ENCODE measurements at places on chromosomes 6 and 20.

DNA sequence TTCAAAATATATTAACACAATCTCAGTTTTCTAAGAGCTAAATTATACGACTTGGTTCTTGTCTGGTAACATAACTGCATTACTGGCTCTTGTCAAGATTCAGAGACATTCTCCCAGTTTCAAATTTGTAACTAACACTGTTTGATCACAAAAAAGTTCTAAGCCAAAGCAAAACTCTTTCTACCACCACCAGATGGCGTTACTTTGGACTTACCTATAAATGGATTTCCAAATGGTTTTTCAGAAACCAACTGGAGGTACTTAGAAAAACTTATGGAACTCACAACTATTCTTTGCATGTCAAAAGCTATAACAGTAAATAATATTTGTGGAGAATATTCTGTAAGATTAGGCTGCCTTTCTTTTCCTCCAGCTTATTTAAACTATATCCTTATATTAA lies 34.2 kb upstream of the GFRAL start:
- DNase-seq: no peak

DNA sequence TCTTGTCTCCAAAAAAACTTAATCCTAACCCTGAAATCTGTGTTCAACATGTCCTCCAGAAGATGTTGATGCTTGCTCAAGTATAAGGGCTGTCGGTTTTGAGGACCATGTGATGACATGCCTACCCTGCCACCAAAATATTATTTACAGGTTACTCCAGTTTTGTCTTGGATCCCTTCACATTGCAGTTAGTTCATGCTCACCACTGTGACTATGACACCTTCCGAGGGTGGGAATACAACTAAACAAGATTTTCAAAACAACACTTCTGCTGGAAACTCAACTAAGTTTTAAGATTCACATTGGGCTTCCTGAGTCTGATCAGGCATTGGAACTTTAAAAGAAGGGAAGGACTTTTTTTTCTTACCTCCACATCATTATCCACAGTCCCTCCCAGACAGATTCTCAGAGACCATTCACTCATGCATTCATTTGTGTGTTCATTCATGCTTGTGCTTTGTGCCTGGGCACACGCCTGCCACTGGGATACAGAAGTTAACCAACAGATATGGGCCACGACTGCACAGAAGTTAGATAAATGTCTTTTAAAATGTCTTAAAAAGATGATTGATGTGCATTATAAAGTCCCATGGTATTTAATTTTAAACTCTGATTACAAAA lies 118.7 kb upstream of the GJE1 start:
- DNase-seq: no peak

- DNase-seq: no peak
These were observed 32.1 kb downstream of the FNDC1 start for GRCh38 chr6:159201336-159201735.

GRCh38 chr6:42961020-42961470 lies 491 bp downstream of the GNMT start:
- DNase-seq: no peak

- DNase-seq: no peak
These were observed 7.2 kb downstream of the GCNT2 start for GRCh38 chr6:10528158-10528981.

DNA sequence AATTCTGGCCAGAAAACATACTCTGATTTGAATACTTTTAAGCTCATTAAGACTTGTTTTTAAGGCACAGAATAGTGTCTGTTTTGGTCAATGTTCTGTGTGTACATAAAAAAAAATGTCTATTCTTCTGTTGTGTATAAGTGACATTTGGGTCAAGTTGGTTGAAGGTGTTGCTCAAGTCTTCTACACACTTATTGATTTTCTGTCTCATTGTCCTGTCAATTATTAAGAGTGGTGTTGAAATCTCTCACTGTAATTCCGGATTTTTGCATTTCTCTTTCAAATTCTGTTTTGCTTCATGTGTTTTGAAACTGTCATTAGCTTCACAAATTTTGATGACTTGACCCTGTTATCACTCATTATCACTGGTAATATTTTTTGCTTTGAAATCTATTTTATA lies 37.5 kb upstream of the EPM2A start:
- no peak for DNase-seq

- no peak for DNase-seq
These were observed 102.6 kb downstream of the KIF13A start for GRCh38 chr6:17884498-17885478.

GRCh38 chr6:143126574-143126941 lies 65.9 kb downstream of the AIG1 start:
- no peak for DNase-seq

GRCh38 chr6:155315516-155315871 lies 1.2 kb upstream of the TFB1M start:
- DNase-seq: no peak

GRCh38 chr6:33061987-33062386 lies 11.5 kb downstream of the HLA-DPA1 start:
- no peak for DNase-seq

DNA sequence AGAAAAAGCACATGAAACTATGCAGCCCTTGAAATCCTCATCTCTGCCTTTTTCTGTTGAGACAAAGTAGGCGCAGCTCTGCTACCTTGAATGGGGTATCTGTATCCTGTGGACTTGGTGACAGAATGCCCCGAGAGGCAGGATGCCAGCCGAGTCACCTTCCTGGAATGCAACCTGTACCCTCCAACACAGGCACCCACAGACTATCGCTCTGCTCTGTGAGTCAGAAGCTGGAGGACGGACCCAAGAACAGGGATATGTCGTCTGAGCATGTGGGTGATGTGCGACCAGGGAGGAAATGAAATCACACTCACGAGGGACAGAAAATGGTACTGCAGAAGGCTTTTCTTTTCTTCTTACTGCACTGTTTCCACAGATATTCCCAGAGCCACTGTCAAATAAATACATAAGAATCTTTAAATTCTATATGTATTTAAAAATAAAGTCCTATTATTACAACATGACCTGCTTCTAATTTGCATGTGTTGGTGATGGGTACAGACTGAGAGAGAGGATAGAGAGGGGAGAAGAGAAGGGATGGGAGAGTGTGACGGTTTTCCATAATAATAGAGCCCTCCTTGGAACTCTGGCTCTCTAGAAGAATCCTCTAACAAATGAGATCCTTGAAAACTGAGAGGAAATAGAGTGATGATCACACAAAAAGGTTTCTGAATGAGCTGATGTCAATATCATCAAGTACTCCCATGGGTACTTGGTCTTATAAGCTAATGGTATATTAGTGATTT lies 308.1 kb downstream of the FOXC1 start:
- DNase-seq: no peak

DNA sequence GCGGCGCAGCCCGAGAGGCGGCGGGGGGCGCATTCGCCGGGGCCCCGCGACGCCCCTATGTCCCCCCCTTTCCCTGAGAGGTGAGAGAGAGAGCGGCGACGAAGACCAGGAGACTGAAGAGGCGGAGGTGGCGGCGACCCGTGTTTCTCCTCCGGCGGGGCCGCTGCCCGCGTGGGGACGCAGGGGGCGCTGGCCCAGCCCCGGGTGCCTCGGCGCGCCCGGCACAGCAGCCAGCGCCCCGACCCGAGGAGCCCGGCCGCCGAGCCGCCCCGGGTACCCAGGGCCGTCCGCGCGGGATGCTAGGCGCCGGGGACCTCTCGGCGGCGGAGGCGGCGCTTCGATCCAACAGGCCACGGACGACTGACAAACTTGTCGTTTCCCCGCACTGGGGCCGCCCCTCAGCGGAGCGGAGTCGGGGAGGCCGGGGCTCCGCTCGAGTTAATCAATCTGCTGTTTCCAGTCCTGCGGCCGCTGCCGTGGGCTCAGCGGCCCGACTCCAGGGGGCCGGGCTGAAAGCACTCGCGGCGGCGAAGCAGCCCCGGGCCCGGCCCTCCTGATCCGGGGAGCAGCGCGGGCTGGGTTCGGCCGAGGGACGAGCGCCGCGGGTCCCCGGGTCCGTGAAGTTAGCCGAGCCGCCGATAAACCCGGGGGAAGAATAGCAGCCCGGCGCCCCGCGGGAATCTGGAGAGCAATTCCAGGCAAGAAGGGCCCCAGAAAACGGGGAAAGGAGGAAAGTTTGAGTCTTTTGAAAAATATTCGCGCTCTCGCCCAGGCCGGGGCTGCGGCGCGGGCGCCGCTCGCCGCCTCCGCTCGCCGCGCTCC lies 631 bp downstream of the MDGA1 start:
- no peak for DNase-seq

DNA sequence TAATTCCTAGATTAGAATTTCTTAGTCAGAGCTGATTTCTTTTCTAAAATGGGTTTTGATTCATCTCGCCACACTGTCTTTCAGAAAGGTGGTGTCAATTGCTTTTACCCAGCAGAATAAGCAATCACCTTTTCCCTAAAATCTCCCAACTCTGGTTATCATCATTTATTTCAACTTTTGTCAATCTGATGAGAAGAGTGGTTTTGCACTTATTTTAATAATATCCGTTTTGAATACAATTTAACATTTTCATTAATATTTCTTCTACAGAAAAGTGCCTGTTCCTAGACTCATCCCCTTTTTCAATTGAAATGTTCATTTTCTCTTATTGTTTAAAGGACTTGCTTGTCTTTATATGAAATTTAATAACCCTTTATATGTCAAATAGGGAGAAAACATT lies 8.2 kb upstream of the NCR2 start:
- DNase-seq: no peak

GRCh38 chr6:47251396-47251795 lies 58.3 kb downstream of the TNFRSF21 start:
- DNase-seq: no peak

GRCh38 chr6:28648035-28648877 lies 122.6 kb downstream of the GPX5 start:
- peak; percentile 80 for DNase-seq

DNA sequence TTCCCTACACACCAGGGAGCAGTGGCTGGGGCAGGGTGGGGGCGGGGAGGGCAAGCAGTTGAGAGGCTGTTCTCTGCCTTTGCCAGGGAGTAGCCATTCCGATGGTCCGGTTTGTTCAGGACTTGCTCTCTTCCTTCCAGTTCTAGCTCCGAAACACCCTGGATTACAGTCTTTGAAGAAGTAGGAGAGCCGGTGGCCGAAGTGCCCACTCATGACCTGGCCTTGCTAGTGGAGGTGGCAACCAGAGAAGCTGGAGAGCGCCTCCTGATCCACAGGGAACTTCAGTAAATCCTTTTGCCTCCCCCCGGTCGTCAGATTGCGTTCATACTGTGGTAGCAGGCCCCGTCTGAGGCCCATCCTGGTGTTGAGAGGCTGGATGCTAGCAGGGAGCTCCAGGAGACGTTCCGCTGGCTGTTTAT lies 92.8 kb downstream of the ARID1B start:
- DNase-seq: no peak

DNA sequence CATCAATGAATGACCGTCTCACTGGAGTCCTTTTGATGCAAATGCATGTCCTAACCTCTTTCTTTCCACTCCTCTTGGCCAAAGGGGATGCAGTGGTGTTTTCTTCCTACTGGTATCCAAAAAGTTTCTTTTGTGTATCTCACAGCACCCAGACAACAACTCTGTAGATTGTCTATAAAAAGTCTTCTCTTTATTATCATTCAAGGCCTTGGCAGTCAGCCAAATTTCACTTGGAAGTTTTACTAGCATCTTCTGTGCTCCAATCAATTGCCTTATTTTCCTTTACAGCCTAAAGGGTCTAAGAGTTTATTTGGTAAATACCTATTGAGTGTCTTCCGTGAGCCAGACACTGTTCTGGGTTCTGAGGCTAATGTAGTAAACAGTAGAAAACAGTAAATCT lies 150.2 kb upstream of the RNF217 start:
- no peak for DNase-seq

GRCh38 chr20:925516-925915 lies 9.4 kb upstream of the ANGPT4 start:
- DNase-seq: no peak

DNA sequence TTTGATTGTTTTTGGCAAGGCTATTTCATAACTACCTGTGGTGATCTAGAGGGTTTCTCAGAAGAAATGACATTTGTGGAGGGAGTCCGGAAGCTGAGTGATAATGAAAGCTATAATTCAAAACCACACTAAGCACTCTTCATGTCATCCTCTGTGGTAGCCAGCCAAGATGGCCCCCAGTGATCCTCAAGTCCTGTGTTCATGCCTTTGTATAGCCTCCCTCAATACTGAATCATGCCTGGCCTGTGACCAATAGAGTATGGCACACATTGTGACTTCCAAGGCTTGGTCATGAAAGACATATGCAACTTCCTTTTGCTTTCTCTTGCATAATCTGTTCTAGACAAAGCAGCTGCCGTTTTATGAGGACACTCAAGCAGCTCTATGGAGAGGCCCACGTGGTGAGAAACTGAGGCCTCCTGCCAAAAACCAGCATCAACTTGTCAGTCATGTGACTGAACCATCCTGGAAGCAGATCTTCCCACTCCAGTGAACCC lies 12.8 kb upstream of the DNAAF9 start:
- DNase-seq: no peak

DNA sequence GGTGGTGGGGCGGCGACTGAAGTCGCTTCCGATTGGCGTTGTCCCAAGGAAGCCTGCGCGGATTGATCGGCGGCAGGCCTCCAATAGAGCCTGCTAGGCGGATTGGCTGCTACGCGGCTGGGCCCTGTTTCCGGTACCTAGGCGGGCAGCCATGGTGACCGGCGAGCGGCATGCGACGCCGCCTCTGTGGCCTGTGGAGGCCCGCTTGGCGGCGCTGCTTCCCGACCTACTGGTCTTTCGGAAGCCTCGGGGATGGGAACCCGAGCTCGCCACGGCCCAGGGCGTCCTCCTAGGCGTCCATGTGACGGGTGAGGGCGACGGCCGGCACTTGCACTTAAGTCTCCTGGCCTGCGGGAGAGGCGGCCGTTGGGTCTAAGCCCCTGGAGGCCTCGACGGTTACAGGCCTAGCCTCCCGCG lies 28.1 kb downstream of the NFYA start:
- no peak for DNase-seq

GRCh38 chr6:111718990-111719389 lies 113.3 kb upstream of the TRAF3IP2 start:
- no peak for DNase-seq

- DNase-seq: no peak
These were observed 15.9 kb downstream of the SLC22A23 start for GRCh38 chr6:3440911-3441310.

- DNase-seq: no peak
These were observed 38.6 kb downstream of the HEBP2 start for GRCh38 chr6:138442663-138443062.

DNA sequence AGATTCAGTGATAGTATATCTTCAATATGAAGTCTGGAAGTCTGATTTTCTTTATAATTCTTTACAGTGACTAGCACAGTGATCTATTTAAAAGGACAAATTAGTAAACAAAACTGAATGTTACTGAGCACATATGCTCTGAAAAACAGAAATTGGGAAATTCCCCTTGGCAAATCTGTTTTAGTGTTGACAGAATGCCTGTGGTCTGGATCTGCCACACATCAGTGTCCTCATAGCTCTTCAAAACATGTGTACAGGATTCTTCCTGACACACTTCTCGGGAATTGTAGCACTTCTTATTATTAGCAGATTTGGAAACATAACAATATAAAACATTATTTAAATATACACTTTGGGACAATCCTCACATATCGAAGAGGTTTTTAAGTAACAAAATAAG lies 354.3 kb downstream of the COL12A1 start:
- DNase-seq: no peak

DNA sequence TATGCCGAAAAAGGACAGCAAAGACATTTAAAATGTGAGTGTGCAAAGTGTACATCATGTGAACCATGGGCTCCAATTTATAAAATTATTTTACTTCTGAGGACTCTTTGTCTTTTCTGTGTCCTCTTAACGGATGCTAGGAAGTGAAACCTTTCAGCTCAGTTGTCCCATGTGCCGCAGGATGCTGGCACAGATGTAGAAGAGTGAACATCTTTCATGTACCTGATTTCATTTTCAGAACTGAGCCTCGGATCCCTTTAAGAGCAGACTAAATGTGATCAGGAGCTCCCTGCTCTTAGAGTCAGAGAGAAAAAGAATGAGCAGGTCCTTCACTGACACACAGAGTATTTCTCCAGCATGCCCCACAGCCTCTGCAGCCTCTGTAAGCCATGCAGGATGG lies 27.6 kb upstream of the FUCA2 start:
- DNase-seq: no peak
